Activated CD8-positive, alpha-beta memory T cell treated with anti-CD3 and anti-CD28 coated beads, Interleukin-2, amount 50 U/mL, for 48 hours (primary cell): ENCODE measurements at places on chromosomes 12 and 14.

DNA sequence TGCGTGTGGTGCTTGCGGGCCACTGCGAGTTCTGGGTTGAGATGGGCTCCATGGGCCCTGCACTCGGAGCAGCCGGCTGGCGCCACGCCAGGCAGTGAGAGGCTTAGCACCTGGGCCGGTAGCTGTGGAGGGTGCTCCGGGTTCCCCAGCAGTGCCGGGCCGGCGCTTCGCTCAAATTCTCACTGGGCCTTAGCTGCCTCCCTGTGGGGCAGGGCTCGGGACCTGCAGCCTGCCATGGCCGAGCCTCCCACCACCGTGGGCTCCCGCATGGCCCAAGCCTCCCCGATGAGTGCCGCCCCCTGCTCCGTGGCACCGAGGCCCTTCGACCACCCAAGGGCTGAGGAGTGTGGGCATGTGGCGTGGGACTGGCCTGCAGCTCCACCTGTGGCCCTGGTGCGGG lies 375.7 kb downstream of the NELL2 start:
- no peak for DNase-seq

DNA sequence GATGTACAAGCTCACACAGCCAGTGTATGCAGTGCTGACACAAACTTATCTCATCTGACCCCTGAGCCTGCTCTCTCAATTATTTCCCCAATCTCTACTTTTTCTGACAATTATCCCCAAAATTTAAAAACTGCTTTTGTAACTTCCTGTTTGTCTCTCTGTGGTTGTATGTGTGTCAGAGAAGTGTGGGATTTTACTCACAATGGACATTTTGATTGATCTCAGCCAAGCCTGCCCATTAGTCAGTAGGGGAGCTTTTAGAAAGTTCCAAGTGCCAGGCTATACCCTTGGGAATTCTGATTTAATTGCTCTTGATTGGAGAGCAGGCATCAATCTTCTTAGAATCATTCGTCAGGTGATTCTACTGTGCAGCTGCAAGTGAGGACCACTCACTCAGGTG lies 64.9 kb upstream of the LMNTD1 start:
- no peak for DNase-seq

GRCh38 chr12:14561677-14562238 lies 5.9 kb downstream of the PLBD1 start:
- DNase-seq: no peak

GRCh38 chr12:113766131-113766878 lies 199.8 kb downstream of the RBM19 start:
- DNase-seq: no peak

DNA sequence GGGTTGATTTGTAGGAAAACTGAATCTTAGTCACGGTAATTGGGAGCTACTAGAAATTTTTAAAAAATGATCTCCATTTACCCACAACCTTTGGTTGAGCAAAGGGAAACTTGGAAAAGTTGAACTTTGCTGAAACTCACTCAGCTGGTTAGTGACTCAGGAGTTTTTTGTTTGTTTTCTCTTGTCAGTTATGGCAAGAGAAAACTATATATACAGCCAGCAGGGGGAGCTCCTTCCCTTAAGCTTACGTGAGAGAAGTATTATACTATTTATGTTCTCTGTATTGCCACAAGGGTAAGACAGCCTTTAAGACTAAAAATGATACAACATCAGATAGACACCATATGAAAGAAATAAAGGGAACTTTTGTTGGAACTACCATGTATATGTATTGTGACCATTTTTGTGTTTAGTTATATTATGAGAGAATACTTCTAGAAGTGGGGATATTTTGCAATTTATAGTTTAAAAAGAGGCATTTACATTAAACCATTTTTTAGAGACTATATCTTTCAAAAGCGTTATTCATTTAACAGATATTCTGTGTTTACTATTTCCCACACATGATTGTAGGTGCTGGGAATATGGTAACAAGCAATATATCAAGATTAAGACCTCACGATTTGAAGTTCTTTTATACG lies 28.1 kb upstream of the TBC1D30 start:
- DNase-seq: no peak

DNA sequence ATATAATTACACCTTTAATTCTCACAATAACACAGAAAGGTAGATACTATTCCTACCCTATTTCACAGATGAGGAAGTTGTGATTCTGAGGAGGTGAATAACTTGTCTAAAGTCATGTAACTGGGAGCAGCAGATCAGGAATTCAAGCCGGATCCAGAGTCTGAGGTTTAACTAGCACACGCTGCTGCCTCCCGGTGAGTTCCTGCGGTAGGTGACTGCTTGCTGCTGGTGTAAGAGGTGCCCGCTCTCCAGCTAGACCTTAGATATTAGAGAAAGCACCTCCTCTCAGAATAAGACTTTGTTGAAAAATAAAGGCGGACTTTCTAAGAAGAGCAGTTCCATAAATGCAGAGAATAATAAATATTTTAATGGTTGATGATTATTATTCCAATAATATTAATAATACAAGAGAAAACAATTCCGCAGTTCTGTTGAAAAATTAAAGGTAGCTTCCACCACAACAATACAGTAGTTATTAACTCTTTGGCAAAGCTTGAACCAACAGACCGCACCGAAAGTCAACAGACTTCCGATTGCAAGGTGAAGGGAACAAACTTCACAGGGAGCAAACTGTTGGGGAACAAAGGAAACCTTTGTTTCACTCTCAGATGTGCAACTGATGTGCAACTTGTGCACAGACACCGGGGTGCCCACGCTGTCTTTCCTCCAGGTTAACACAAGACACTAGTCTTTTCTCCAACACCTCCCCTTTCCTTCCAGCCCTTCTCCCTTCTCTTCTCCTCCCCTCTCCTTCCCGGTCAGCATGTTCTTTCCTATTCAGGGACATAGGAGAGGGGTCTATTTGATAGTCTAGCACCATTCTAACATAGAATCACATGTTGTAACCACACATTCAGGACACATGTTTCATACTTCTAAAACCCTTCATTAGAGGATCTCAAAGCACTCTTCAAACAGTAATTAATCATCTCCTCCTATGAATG lies 73.2 kb upstream of the EGLN3 start:
- no peak for DNase-seq

- no peak for DNase-seq
Measured at GRCh38 chr12:74456431-74456830, 81.2 kb upstream of the ATXN7L3B start.

DNA sequence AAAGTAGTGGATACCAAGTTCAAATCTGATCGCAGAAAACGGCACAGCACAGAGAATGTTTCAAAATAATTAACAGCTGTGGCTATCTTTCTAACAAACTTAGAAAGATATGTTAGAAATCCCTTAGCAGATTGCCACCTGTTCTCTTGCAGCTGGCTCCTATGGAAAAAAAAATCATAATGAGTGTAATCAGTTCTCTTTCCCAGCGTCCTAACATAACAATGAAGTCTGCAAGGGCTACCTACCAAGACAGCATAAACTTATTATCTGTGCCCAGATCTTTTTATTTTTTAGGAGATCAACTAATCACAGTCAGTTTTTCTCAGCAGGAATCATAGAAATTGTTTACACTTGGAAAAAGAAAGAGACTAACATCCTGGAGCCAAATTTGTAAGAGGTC lies 358.6 kb upstream of the FOXG1 start:
- DNase-seq: no peak

DNA sequence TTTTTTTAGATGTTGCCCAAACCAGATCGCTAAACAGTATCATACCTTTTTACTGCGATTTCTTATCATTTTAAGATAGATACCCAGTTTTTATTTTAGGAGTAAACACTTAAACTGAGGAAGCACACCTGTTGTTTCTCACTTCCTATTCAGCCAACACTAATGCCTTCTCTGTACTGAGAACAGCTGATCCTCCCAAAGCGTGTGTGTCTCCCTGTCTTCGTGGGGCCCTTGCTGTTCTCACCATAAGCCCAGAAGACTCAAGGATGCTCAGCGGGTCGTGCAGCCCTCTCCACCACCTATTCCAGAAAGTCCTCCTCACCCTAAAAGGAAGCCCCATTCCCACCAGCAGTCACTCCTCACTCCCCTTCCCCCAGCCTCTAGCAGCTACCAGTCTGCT lies 14.8 kb downstream of the PPP2R5C start:
- DNase-seq: no peak

GRCh38 chr12:6383572-6384498 lies at the start of gene LTBR:
Gene LTBR (plus strand): TSS chr12:6384162. CDS start chr12:6384359, 197 bp downstream.
- peak; percentile 62 for DNase-seq

- no peak for DNase-seq
Measured at GRCh38 chr14:69749956-69750355, 17.0 kb upstream of the SRSF5 start.

DNA sequence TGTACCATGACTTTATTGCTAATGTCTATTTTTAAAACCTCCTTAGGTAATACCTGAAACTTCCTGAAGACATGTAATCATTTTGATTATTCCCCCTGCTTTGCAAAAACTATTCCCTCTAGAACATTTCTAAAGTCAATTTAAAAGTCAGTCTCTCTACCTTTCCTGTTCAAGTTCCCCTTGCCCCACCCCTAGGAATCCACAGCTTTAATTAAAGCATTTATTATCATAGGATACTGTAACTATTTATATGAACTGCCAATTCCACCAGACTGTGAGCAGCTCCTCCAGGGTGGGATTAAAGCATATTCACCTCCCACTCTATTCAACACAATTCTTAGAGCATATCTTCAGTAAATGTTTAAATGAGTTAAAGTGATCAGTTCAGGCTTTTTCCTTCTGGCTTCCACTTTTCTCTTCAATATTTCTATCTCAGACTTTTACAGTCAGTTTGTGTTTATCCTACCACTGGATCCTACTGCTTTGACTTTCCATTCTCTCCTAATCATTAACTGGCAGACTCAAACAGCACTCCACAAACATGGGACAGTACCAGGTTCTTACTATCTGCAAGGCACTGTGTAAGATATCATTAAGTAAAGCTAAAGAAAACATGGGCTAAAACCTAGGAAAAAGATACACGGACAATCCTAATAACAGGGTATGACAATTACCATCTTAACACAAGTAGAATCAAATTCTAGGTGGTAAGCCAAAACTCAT lies 39.1 kb downstream of the PTPN21 start:
- DNase-seq: no peak

DNA sequence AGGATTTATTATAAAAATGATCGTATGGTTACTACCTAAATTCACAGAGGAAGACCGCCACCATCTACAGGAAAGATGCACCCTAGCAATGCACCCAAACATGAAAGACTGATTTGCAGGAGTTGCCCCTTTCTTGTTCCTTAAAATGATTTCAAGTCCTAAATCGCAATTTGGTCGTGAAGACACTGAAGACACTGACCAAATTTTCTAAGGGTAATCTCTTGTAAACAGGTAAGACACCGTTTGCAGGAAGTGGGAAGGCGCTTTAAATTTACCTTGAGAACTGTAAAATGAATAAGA lies 1.0 kb downstream of the SOS2 start:
- DNase-seq: no peak

DNA sequence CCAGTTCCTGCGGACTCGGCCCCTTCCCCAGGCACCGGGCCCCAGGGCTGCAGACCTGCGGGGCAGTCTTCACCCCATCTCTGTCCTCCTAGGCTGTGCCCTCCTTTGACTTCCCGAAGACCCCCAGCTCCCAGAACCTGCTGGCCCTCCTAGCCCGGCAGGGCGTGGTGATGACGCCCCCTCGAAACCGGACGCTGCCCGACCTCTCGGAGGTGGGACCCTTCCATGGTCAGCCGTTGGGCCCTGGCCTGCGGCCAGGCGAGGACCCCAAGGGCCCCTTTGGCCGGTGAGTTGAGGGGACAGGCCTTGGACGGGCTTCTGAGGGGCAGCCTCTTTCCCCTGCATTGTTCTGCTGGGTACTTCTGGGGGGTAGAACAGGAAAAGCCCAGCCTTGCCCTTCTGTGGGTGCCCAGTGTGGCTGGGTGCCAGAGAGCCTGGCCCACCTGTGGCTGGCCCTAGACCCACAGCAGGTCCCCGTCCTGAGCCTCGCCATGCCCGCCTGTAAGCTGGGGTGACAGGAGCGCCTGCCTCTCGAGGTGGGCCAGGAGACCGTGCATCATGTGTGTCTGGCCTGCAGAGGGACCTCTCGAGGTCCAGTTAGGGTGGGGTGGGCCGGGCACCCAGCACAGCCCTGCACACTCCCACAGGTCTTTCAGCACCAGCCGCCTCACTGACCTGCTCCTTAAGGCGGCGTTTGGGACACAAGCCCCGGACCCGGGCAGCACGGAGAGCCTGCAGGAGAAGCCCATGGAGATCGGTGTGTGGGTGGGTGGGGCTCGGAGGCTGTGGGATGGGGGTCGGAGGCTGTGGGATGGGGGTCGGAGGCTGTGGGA lies 12.6 kb upstream of the PUS1 start:
- no peak for DNase-seq

- no peak for DNase-seq
Measured at GRCh38 chr12:12806784-12807516, 6.2 kb upstream of the DDX47 start.

DNA sequence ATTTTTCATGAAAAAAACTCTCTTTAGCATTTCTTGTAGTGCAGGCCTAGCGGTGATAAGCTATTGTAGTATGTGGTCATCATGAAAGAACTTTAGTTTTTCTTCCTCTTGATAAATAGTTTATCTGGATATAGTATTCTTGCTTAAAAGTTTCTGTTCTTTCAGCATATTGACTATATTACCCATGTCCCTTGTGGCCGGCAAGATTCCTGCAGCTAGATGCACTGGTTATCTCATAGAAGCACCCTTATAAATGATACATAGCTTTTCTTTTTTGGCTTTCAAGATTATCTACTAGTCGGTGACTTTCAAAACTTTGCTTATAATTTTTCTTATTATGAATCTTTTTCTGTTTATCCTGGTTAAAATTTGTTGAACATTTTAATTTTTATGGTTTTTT lies 234.8 kb downstream of the ALG10 start:
- no peak for DNase-seq

DNA sequence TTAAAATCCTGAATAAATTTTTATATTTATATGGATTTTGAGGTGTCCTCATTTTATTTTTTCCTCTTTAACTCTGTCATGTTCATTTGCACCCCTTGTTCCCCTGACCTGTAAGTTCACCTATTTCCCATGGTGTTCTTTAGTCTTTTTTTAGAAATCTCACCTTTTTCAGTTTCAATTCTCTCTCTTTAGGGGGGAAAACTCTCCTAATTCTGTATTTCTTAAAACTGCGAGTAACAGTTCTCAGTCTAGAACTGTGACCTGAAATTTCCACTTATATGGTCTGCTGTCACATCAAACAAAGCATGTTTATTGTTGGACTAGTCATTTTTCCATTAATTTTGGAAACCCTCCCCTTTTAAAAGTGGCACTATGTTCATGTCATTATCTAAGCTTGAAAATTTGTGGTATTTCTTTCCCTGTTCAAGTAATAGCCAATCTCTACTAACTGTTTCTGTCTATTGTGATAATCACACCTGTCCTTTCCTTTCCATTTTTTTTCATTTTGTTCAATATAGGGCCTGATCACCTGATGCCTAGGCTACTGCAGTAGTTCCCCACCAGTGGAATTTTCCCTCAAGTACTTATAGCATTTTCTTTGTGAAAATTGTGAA lies 14.0 kb upstream of the FBXO33 start:
- no peak for DNase-seq

DNA sequence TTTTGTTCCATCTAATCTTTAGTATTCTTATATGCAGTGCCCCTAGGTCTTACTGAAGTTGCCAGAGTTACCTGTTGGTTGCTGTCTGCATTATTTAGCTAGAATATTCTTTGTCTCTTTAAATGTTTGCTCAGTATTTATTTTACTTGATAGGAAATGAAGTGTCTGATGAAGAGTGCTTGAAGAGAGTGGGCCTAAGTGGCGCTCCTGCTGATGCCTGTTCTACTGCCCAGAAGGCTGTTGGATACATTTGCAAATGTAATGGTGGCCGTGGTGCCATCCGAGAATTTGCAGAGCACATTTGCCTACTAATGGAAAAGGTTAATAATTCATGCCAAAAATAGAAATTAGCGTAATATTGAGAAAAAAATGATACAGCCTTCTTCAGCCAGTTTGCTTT lies 18.9 kb downstream of the CMAS start:
- DNase-seq: no peak
